Right renal pelvis (tissue), 4 donors: ENCODE measurements at places on chromosomes 1 and 21.

- DNase-seq, result no peak
These were observed 98.7 kb downstream of the SUSD4 start for GRCh38 chr1:223264983-223265908.

DNA sequence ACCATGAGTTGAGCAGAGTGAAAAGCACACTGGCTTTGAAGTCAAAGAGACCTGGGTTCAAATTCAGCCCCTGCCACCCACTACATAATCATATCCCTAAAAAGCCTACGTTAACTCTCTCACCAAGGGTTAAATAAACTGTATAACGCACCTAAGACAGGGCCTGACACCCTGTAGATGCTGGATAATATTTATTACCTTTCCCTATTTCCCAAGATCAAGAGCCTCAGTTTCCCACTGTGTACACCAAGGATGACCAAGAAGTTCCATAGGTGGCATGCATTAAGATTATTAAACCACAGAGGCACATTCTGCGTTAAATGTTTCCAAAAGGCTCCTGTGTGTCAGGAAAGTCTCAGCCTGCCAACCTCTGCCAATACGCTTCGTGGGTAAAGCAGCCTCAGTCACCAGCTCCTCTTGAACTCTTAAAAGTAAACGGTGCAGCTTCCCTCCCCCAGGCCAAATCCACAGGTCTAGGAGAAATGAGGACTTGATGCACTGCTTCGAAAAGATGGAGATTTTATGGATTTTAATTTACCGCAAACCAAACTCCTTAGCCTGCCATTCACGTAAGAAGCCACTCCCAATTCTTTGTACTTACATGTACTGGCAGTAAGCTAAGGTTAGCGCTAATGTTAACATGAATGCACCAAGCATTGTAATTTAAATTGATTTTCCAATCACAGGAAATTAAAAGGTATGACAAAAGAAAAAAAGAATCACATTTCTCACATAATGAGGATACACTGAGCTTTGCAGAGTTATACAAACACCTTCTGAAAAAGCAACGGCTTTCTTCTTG, 2.6 kb downstream of the USP24 start:
- DNase-seq, result no peak

- no peak for DNase-seq
These were observed 23.7 kb downstream of the IRF2BP2 start for GRCh38 chr1:234586304-234586703.

GRCh38 chr1:164701189-164701761, 142.3 kb downstream of the PBX1 start:
- DNase-seq, result no peak

GRCh38 chr21:27024301-27024700, 57.4 kb upstream of the ADAMTS5 start:
- DNase-seq, result no peak

DNA sequence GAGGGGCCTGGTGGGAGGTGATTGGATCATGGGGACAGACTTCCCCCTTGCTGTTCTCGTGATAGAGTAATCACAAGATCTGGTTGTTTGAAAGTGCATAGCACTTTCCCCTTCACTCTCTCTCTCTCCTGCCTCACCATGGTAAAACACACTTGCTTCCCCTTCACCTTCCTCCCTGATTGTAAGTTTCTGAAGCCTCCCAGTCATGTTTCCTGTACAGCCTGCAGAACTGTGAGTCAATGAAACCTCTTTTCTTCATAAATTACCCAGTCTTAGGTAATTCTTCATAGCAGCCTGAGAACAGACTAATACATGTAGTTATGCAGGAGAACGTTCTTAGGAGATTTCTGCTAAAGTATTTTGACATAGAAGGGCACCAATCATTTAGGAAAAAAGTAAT, 59.9 kb upstream of the FBXO28 start:
- no peak for DNase-seq

- no peak for DNase-seq
These were observed 290.4 kb downstream of the GRIK1 start for GRCh38 chr21:29649406-29649814.

DNA sequence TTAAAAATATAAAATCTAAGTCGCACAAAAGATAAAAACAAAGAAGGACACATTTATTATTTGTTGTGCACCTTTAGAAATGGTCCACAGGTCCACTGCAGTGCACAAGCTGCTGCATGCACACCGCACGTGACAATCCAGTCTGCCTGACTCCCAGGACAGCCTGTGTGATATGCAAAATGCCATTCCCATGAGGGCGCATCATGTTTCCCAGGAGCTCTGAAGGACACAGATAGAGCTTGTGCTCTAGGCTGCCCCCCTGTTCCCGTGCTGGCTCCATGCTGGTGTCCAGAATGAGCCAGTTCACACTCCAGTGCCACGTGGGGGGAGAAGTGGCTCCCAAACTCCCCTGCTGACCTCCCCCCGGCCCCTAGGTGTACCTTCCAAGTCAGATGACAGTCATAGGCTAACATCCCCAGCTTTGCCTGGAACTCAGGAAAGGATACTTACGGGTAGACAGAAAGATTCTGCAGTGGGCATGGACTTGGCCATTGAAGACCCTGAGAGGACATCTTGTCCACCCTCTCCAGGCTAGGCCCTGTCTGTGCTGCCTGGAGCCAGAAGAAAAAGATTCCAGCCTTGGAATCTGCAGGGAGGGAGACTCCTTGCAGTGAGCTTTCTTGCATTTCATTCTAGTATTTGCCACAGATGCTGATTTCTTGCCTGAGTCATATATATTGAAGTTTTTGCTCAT, 26.3 kb downstream of the RAB7B start:
- DNase-seq, result no peak

GRCh38 chr1:88029142-88029541, 654.9 kb upstream of the PKN2 start:
- no peak for DNase-seq

- DNase-seq, result no peak
These were observed 548.3 kb downstream of the DPYD start for GRCh38 chr1:97372531-97372930.

GRCh38 chr1:178625695-178626094, 99.3 kb upstream of the RALGPS2 start:
- no peak for DNase-seq

DNA sequence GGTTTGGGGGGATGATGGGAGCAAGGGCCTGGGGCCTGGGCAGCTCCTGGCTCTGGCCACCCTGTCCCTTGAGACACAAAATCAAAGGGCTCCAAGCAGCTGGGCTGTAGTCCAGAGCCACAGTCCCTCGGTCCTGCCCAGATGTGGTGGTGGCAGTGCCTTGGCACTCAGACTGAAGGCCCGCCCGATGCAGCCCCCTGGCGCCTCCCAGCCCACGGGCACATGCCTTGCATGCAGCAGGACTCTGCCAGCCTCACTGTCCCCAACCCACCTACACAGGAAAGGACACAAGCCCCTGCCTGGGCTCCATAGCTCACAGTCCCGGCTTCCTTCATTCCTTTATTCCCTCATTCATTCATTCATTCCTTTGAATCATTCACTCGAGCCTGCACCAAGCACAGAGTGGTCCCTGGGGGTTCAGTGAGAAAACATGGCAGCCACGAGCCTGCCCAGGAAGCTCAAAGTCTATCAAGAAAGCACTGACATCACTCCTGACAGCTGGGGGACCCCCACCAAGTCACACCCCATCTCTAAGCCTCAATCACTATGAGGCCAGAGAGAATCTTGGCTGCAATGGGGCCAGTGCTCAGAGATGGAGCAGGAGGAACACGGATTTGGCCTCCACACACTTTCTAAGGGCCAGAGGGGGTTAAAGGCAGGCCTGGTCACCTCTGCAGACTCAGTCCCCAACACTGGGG, 5.8 kb downstream of the SDC3 start:
- DNase-seq, result no peak

GRCh38 chr1:235253219-235253962, 74.6 kb downstream of the ARID4B start:
- peak; percentile 31 for DNase-seq
